ENCODE measurements at places on chromosomes 2 and 18.

GRCh38 chr2:236939721-236940231 lies 145.9 kb upstream of the COPS8 start:
- peak; percentile 57 for DNase-seq

GRCh38 chr2:76157531-76157930 lies 446.8 kb upstream of the GCFC2 start:
- DNase-seq = no peak

- no peak for DNase-seq
Measured at GRCh38 chr2:169386722-169387121, 24.4 kb upstream of the LRP2 start.

GRCh38 chr2:216693414-216694080 lies 1.8 kb downstream of the IGFBP5 start:
- no peak for DNase-seq

DNA sequence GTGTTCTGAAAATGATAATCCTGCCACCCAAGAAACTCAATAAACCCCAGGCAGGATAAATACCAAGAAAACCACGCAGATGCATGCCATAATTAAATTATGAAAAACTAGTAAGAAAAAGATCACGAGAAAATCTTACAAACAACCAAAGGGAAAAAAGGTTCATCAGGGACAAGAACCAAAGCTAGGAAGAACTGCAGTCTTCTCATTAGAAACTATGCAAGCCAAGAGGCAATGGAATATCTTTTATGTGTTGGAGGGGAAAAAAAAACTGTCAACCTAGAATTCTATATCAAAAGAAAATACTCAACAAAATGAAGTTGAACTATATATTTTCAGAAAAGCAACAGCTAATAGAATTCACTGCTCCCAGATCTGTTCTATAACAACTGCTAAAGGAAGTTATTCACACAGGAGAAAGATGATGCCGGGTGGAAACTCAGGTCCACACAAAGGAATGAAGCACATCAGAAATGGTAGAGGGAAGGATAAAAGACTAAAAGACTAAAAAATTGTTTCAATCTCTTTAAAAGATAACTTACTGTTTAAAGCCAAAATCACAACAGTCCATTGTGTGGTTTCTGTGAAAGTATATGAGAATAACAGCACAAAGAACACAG lies 55.0 kb downstream of the NDUFA10 start:
- no peak for DNase-seq

- no peak for DNase-seq
Measured at GRCh38 chr2:110881908-110882307, 149.5 kb downstream of the ACOXL start.

Measured in fibroblast of skin of left quadriceps (primary cell).